ENCODE measurements at places on chromosomes 16 and 17.

- DNase-seq: no peak
Measured at GRCh38 chr16:76577003-76577402, 299.8 kb downstream of the CNTNAP4 start.

- no peak for DNase-seq
Measured at GRCh38 chr16:85619101-85619891, 6.2 kb downstream of the GSE1 start.

DNA sequence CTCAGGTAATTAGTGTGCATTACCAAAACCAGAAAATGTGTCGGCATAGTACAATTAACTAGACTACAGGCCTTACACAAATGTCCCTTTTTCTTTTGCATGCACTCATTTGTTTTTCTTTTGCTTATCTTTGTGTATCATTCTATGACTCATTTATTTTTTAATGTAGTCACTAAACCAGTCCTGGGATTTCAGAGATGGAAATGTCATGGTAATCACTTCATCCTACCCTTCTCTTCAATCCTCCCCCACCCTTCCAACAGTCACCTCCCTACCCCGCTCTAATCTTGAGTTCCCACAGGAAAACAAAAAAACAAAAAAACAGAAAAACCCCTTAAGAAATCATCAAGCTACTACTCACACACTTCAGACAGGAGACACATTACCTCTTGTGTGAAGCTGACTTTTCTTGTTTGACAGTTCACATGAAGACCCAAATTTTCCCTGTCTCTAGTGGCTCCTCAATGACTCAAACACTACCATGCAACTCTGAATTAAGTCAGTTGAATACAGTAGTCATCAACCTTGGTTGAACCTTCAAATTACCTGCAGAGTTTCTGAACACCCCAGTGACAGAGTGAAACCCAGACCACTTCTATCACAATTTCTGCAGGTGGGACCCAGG lies 242.4 kb upstream of the SALL1 start:
- peak; percentile 1 for DNase-seq

DNA sequence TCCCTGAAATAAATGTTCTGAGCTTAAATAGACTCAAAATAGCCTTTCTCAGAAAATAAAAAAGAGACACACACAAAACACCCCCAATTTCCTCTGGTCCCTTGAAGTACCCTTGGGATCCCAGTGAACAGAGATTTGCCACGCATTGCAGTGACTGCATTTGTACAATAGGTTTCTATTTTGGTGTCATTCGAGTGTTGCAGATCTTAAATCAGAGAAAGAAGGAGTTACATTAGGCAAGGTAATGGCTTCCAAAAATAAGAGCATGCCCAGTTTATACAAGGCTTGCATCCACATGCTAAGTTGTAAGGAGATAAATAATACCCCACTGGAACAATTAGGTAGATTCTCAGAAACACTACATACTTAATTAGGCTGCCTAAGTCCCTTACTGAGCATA lies 2.2 kb downstream of the TOX3 start:
- no peak for DNase-seq

GRCh38 chr16:800834-801511 lies 439 bp upstream of the GNG13 start:
- no peak for DNase-seq

GRCh38 chr16:79790854-79791253 lies 190.3 kb upstream of the MAF start:
- no peak for DNase-seq

GRCh38 chr17:19757536-19758180 lies 9.6 kb upstream of the ALDH3A1 start:
- no peak for DNase-seq

DNA sequence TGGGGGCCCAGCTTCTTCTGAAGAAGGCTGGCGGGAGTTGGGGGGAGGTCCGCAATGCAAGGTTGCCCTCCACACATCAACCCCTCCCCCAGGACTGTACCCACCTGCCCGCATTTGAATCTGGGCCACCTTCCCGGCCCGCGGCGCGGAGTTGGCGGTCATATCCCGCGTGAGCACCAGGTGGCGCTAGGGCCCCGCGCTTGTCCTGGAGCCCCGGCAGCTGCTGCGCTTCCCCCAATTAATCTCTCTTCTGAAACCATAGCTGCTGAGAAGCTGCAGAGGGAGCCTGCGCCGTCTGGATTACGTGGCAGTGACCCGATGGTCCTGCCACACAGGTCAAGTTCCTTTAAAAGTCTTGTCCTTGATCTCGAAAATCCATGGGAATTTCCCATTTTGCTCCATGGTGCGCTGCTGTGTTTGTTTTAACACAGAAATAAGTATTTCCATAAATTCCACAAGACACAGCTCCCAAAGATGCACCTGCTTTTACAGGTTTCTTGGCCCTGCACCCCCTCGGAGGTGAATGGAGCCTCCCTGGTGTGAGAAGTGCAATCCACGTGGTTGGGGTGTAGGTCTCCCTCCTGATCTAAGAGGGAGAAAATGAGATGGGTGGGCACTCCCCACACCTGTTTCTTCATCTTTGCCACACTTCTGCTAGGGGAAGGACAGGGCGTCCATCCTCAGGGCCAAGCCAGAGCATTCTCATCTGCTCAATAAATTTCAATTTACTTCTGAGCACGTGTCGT lies 22.1 kb downstream of the COX4I1 start:
- DNase-seq: peak; percentile 67

DNA sequence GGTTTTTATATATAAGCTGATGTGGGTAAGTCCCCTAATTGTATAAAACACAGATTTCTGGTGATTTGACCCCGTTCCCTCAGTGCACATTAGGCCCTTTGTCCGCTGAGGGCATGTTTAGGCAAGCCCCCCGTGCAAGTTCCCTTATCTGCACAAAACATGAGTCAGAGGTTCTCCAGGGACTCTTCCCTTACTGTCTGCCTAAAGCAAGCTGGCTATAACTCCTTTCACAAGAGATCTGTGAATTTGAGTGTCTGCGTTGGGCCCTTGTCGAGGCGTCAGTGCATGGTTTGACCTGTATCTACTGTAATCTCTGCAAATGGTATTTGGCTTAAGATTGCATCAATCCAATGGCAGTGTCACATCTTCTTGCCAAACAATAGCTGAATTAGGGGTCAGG lies 712.8 kb downstream of the CDH8 start:
- DNase-seq: no peak
